Karpas-422 (cell line): ENCODE measurements at places on chromosomes 3 and 15.

DNA sequence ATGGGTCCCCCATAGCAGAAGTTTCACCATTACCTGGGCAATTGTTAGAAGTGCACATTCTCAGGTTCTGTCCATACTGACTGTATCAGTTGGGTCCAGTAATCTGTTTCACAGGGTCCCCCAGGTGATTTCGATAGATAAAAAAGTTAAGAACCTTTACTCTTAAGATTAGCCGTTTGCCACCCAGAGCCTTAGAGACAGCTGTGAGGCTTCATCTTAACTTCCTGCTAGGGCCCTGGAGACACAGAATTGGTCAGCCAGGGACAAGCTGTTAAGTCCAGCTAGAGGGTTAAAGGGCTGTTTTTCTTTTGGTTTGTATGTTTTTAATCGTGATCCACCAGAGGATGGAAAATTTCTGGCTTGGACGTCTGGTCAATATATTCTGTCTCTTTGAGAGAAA lies 6.7 kb downstream of the FAM162A start:
- no peak for DNase-seq

DNA sequence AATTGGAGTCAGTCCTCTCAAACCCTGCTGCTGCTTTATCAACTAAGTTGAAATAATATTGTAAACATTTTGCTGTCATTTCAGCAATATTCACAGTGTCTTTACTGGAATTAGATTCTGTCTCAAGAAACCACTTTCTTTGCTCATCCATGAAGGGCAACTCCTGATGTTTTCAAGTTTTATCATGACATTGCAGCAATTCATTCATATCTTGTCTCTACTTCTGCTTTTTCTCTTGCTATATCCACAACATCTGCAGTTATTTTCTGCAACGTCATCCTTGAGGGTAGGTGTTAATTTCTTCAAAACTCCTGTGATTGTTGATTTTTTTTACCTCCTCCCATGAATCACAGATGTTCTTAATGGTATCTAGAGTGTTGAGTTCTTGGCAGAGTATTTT lies 181.6 kb downstream of the EPHA6 start:
- DNase-seq: no peak

DNA sequence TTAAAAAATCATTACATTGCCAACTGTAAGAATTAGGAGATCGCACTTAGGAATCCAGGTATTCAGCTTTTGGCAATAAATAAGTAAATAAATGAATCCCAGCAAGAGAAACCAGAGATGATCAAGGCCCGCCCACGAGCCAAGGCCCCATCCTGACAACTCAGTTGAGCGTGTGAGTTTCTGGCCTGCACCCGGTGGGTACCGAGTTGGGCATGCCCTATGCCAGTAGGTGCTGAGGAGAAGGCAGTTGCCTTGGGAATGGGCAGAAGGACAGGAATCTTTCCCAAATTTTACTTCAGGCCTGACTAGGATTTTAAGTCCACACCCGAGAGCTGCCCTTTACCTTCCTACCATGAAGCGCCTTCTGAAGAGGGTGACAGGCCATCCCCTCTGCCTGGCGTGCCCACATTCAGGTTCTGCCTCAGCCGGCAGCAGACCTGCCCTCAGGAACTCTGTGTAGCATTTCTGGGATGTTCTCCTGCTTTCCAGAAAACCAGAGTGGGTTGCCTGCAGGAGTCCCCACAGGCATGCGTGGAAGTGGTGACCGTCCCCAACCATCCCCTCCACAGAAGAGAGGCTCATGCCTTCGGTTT lies 99.3 kb upstream of the ALDH1A3 start:
- DNase-seq: no peak

GRCh38 chr3:69613286-69613685 lies 126.0 kb upstream of the MITF start:
- no peak for DNase-seq

GRCh38 chr3:19267040-19267439 lies 118.7 kb downstream of the KCNH8 start:
- DNase-seq: no peak
